ENCODE measurements at places on chromosomes 1 and 21.
A peak's percentile ranks its signal among the peaks of the same experiment; 100 is the strongest.

- no peak for DNase-seq
Measured at GRCh38 chr21:29077651-29078090, 4.2 kb upstream of the CCT8 start.

GRCh38 chr1:208203127-208203847 lies 40.9 kb downstream of the PLXNA2 start:
- no peak for DNase-seq

DNA sequence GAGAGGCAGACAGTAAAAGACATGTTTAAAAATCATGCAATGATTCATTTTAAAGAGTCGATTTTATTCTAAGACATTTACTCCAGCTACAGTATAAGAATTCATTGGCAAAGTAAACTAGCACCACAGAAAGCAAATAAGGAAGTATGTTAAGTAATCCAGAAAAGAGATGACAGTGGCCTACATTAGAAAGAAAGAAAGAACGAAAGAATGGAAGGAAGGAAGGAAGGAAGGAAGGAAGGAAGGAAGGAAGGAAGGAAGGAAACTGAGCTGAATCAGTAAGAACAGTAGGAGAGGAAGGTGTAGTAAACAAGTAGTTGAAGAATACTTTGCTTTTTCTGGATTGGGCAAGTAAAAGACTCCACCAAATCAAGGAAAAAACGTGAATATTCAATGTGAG lies 62.2 kb downstream of the ZZZ3 start:
- no peak for DNase-seq

DNA sequence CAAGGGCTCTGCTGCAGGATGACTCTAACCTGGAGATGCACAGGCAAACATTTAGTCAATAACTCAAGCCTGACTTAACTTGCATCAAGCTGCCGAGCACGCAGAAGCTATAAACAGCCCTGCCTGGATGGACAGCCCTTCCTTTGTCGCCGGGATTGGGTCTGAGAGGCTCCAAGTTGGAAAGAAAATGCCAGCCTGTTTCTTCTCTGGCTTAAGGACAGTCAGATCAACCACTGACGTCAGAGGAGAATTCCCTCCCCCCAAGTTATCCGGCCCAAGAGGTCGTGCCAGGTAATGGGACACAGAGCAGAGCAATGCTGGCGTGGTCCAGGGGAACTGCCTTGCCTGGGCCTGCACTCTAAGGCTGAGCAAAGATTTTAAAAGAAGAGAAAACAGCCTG lies 27.1 kb upstream of the LRRC38 start:
- no peak for DNase-seq

DNA sequence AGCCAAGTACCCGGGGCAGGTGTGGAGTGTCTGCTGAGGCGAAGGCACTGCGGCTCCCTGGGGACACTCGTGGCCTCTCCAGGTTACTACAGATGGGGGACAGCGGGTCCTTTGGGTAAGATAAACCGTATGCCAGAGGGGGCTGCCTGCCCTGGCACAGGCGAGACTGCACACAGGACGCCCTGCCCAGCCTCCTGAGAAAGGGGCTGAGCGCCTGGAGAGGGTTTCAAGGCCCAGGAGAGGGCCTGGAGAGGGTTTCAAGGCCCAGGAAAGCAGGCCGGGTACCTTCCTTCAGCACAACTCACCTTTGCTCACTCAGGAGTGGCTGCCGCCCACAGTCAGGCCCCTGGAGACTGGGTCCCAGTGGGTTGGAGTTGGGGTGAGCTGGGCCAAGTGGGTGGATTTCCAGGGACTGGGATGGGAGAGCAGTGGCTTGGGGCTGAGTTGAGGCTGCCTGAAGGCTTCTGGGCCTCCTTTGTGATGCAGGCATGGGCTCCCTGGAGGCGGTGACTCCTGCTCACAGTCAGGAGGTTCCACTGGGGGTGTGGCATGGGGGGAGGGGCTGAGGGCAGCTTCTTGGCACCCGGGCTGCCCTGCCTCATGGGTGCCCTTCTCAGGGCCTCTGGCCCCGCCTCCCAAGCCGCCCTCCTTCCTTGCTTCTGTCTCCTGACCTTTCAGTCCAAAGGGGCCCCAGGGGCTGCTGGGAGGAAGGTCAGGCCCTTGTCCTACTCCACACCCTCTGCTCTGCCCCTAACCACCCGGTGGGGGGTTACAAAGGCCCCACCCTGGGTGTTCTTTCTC lies at the start of gene MMEL1:
Gene MMEL1 (minus strand): TSS at position 456 of the 801 bp plus-strand sequence. CDS start 3,532 bp downstream, outside the sequence.
- no peak for DNase-seq

DNA sequence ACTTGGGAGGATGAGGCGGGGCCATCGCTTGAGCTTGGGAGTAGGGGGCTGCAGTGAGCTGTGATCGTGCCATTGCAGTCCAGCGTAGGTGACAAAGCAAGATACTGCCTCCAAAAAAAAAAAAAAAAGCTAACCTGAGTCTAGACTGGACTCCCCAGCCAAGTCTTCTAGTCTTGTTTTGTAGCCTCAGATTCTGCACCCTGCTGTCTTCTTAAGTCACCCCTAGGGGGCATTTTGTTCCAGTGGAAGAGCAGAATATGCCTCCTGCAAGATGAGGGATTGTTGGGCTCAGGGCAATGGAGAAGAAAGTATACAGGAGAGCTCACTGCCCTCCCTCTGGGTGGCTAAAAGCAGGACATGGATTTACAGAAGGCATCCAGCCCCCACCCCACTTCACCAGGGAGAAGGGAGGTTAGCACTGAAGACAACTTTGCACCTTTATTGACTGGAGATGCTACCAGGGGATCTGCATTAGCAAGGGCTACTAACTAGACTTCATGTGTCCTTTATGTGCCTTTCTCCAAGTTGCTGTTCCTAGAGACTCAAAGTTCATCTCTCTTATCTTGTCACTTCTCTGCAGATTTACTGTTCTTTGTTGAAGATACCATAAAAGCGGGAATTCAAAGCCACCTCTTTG lies 15.3 kb upstream of the RNF187 start:
- DNase-seq, result peak; percentile 85

GRCh38 chr1:15001317-15001915 lies 152.1 kb upstream of the TMEM51 start:
- no peak for DNase-seq

GRCh38 chr1:216841165-216841564 lies 117.9 kb upstream of the ESRRG start:
- DNase-seq, result no peak

DNA sequence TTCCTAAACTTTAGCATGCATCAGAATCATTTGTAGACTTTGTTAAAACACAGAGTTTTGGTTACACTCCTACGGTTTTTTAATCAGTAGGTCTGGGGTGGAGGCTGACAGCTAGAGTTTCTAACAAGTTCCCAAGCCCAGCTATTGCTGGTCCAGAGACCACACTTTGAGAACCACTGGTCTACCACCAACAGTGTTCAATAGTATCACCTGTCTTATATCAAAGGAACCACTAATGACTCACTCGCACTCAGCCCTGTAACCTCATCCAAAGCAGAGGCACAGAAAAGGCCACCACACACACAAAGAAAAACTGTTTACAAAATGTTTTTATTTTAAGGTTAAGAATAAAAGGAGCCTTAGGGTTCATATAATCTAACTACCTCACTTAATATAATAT lies 68.7 kb downstream of the HIVEP3 start:
- DNase-seq, result no peak

- DNase-seq, result no peak
Measured at GRCh38 chr21:25845729-25846256, 111.0 kb downstream of the GABPA start.

- DNase-seq, result no peak
Measured at GRCh38 chr1:88780485-88780884, 96.4 kb downstream of the PKN2 start.

DNA sequence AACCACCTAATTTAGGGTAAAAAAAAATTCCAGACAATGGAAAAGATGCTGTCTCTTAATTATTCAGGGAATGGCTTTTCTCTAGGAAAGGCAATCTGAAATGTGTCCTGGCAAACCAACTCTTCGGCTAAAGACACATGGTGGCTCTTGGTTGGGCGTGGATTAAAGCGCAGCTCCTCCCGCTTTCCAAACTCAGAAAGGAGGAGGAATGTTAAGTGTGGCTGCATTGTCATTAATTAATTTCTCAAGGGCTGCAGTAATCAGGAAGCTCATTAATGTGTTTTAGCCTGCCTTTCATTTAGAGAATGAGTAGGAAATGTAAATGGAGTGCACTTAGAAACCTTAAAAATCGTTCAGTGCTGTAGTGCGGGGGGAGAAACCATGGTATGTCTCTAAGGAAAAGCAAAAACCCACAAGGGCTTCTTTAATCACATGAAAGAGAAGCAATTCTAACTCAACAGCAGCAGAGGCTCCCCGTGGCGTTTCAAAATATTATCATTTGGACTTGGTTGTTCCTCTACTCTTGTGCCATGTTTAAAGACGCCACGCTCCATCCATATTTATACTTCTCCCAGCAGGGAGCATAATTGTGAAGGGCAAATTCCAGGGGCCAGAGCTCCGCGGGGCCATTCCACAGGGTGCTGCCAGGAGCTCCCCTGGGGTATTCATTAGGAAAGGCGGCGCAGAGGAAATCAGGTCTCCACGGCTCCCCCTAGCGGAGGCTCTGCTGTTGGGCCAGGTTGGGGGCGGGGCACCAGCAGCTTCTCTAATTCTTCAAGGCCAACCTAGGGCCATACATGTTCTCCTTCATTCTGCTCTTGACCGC lies 91.9 kb upstream of the SSX2IP start:
- DNase-seq, result peak; percentile 88

- DNase-seq, result no peak
Measured at GRCh38 chr1:151504759-151505158, 6.4 kb upstream of the CGN start.

GRCh38 chr1:86705665-86705985 lies 1.2 kb downstream of the SH3GLB1 start:
- DNase-seq, result no peak

GRCh38 chr1:244413736-244414135 lies 38.0 kb downstream of the ADSS2 start:
- DNase-seq, result no peak

DNA sequence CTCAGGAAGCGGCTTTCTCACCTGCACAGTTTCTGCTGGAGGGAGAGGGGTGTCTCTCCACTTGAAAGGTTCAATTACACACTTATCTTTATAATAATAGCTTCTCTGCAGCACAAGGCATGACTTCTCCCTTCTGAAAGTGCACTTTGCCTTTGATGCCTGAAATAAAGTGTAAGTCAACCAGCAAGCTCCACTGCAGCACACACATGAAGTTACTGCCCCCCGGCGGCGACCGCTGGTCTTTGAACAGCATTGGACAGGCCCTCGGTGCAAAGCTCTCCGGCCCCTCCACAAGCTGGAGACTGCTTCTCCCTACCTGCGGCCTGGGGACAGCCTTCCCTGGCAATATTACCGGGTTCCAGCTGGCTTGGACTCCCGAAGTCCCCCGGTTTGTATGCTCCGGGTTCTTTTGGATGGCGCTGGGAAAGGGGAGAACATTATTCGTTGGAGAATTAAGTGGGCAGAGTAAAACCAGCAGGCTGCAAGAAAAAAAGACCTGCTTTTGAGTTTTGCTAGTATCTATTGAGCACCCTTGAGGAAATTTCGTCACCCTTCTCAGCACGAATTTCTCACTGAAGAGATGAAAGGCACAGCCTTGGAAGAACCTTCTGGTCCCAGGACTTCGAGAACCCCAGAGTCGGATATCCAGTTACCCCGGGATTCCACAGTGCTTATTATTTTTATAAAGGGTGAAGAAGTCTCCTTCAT lies 11.8 kb downstream of the RCAN1 start:
- peak; percentile 77 for DNase-seq

DNA sequence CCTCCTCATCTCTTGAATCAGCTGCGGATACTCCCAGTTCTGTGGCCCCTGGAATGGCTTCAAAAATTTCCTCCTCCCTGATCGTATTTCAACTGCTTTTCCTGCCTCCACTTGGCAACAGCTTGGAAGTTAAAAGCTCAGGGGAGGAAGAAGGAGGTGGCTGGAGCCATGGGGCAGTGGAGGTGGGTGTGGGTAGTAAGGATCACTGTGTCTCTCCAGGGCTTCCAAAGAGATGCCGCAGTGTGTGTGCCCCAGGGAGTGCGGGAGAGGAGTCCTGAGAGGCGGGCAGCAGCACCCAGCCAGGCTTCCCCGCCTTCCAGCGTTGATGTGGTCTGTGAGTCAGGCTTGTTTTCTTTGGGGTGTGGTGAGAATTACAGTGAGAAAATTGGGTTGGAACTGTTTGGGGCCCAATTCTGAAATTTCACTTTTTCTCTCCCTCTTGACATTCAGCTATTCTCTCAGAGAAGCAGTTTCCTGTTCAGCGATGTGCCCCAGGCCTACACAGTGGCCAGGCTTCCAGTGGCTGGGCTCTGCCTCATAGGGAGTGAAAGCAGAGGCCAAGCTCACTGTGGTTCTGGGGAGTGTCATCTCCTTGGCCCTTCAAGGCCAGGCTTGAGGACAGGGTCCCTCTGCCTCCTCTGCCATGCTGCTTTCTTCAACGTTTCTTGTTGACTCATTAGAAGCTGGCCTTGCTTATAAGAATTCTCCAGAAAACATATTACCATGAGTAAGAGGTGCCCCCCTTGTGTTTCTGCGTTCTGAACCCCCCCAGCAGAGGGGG lies 69.0 kb downstream of the PGM1 start:
- DNase-seq, result no peak

GRCh38 chr1:35565742-35566133 lies 7.4 kb upstream of the TFAP2E start:
- no peak for DNase-seq

- no peak for DNase-seq
Measured at GRCh38 chr1:64703600-64703999, 41.3 kb upstream of the RAVER2 start.

- peak; percentile 5 for DNase-seq
Measured at GRCh38 chr21:26587736-26588201, 14.7 kb upstream of the CYYR1 start.

DNA sequence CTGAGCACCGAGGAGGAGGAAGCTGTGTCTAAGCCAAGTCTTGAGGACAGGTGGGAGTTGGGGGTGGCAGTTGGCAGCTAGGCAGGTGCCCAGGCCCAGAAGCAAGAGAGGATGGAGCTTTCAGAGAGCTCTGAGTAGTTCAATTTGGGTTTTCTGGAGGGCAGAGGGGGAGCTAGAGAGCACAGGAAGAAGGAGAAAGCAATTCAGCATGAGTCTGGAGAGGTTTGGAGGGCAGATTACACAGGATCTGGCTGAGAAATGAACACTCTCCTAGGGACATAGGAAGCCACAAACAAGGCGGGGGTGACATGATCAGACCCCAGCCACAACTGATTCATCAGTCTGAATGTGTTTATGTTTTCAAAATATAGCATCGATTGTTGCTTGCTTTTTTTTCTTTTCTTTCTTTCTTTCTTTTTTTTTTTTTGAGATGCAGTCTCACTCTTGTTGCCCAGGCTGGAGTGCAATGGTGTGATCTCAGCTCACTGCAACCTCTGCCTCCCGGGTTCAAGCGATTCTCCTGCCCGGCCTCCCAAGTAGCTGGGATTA lies 23.8 kb downstream of the PTPRF start:
- peak; percentile 59 for DNase-seq

GRCh38 chr1:171221665-171222591 lies 26.4 kb upstream of the FMO1 start:
- no peak for DNase-seq

DNA sequence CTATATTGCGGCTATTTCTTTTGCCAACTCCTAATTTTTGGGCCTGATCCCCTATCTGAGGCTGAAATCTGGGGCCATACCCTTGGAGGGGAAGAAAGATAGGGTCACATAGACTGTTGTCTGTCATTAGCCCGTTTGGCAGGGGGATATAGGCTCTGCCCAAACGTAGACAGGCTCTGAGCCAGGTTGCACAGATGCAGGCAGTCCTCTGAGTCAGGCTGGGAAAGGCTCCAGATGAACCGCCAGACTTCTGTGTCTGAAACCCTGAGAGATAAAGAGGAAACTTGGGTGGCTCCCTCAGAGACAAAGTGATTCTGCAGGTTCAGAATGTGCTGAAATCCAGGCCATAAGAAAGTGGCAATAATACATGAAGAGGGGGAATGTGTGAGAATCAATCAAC lies 4.0 kb upstream of the CAP1 start:
- DNase-seq, result peak; percentile 35

All from NB4 (cell line).